SK-N-MC (cell line): ENCODE measurements at places on chromosomes 6 and 20.

DNA sequence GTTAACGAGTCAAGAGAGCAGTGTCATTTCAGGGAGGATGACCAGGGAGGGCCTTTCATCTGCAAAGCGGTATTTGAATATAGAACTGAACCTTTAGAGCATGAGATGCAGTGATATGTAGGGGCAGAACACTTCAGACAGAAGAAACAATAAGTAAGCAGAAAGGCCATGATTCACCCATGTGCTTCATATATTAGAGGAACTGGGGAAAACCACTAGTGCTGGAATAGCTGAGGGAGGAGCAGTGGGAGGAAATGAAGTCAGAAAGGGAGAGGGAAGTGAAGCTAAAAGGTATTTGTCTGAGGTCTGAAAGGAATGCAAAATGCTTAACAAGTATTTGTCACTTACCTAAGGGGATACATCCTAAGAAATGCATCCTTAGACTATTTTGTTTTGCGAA lies 391.2 kb downstream of the ADGRB3 start:
- DNase-seq = no peak

GRCh38 chr6:105982761-105983540 lies 103.2 kb upstream of the PRDM1 start:
- no peak for DNase-seq

DNA sequence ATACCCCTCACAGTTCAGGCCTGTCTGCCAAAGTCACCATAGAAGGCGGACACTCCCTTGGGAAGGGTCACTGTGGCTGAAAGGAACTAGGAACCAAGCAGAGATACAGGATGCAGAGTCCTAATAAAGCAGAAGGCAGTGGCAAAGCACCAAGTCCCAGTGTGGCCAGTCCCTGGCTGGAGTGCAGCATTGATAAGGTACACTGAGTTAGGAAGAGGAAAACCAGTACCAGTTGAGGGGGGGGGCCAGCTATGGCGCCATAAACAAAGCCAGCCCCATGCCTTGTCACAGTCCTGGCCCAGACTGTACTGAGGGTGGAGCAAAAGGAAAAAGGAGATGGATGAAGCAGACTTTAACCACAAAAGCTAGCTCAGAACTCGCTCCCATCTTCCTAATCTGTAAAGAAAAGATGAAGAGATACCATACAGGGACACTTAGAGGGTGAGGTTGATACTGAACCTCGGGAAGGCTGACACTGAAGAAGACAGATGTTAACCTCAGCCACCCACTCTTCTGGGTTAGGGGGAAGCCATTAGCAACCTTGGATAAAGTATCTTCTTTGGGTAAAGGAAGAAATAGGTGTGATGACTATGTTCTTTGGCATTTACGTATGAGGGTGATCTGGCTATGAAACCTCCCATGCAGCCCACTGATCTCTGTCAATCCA lies 7.8 kb downstream of the ABHD12 start:
- DNase-seq = no peak

GRCh38 chr6:120108061-120108795 lies 758.7 kb upstream of the MAN1A1 start:
- DNase-seq = no peak

DNA sequence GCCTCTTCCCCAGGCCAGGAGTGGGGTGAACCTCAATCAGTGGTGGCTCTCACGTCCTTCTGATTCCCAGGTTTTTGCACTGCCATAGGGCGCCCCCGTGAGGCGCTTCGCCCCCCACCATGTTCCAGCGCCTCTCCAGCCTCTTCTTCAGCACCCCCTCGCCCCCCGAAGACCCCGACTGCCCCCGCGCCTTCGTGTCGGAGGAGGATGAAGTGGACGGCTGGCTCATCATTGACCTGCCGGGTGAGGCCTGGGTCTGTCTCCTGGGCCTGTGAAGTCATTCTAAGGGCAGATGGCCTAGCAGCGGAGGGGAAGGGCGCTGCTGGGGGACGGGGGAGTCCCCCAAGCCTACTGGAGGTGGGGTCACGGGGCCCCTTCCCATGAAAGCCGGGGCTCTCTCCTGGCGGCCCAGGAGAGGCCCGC lies 4.5 kb downstream of the TP53INP2 start:
- no peak for DNase-seq

DNA sequence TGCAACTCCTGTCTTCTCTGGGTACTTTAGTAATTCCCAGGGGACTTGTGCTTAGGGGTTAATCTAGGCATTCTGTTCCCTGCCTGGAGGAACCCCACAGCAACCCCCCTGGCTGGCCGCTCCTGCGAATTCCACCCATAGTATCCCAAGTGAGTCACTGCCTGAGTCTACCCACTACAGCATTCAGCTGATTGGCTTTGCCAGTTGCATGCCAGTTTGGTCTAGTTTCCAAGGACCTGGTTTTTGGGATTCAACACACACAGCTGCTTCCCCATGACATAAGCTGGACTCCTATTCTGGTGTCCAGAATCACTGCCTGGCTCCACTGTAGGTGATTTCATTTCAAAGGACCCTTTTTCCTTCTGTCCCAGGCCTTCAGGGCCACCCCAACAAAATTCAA lies 40.3 kb downstream of the PLCG1 start:
- no peak for DNase-seq

DNA sequence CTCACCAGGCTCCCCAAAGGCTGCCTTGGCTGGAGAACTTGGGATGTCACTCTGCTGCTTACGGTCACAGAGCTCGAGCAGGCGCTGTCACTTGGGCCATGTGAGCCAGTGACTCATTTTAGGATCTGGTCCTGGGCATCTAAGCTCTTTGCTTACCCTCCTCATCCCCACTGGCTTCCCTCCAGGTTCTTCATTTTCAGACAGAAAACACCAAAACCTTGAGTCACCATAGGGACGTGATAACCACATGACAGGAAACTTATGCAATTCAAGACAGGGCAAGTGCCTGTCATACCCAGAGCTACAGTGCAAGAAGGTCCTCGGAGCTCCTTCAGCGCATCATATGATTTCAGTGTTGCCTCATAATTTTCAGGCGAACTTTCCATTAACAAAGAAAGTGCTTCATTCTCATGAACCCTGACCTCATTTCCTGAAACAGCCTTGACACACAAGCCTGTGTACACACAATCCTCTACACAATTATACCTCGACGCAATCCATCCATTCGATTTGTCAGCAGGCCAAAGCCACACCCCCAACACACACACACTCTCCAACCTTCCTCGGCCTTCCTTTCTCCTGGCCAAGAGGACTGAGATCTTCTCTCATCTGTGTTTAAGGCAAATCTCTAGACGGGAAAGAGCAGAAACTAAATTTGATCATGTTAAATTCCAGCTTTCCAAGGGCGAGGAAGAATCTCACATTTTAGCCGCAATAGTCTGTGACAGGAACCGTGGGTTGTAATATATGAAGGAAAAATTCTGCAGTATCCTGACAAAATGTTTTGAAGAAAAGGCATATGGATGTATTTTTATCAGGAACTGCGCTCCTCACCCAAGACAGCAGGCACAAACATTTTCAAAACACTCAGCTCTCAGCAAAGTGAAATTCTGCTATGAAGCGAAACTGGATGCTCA lies 25.3 kb downstream of the TBC1D7 start:
- no peak for DNase-seq

- DNase-seq = no peak
Measured at GRCh38 chr6:162005372-162005771, 722.2 kb downstream of the PRKN start.

DNA sequence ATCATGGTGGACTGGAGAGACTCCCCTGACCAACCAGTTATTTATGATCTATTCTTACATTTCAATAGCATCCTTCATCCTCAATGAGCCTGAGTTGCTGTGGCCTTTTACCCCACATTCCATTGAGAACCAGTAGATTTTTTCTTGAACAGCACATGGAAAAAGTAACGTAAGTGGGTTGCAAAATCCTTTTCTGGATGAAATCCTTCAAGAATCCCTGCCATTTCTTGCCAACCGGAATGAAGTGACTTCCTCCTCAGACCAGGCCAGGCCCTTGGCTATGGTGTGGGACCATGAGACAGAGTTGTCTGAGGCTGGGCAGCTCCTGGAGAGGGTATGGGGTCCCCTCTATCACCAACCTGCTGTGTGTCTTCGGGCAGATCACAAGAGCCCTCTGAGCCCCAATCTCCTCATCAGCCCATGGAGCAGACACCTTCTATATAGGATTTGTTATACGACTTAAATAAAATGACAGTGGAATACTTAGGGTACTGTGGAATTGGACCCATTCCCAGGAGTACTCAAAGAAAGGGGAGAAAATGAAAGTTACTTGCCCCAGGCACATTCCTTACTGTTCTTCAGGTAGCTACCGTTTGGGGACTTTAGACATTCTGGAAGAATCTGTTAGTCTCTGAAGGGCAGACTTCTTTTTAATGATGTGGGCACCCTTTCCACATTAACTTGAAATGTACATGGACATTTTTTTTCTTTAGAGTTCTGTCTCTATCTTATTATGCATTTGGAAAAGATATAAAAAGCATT lies 10.9 kb downstream of the EYA2 start:
- no peak for DNase-seq

- no peak for DNase-seq
Measured at GRCh38 chr6:63882208-63882607, 246.6 kb downstream of the PHF3 start.

DNA sequence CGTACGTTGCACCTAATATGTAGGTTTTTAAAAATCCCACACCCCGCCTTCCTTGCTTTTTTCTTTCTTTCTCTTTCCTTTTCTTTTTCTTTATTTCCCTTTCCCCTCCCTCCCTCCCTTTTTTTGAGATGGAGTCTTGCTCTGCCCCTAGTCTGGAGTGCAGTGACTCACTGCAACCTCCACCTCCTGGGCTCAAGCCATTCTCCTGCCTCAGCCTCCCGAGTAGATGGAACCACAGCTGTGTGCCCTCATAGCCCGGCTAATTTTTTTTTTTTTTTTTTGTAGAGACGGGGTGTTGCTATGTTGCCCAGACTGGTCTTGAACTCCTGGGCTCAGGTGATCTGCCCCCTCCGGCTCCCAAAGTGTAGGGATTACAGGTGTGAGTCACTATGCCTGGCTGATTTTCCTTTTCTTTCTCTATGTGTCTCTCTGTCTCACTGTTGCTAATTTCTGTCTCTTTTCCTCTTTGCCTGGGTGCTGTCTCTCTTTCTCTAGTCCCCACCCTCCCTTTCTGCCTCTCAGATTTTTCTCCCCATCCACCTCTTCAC lies 61.2 kb downstream of the SRC start:
- no peak for DNase-seq

GRCh38 chr6:21559238-21559637 lies 34.3 kb upstream of the SOX4 start:
- no peak for DNase-seq

- no peak for DNase-seq
Measured at GRCh38 chr6:148383658-148384368, 41.2 kb downstream of the SASH1 start.

DNA sequence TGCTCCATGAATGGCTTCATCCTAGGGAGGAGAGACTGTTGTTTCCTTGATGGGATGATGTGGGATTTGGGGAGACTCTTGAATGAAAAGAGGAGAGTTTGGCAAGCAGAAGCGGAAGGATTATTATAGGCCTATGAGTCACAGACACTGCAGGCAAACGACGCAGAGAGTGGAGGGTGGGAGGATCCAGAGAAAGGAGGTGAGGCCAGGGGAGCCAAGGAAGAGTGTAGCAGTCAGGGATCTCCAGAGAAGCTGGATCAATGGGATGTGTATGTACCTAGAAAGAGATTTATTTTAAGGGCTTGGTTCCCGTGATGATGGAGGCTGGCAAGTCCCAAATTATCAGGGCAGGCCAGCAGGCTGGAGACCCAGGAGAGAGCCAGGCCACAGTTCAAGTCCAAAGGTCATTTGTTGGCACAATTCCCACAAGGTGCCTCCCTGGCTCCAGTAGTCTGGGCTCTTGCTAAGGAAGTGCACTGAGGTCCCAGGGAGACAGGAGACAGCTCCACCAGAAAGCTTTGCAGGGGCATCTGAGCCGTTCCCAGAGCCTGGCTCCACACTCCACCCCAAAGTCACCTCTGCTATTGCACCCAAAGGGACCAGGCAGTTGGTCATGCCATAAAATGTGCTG lies 76.0 kb downstream of the ADTRP start:
- DNase-seq = no peak

DNA sequence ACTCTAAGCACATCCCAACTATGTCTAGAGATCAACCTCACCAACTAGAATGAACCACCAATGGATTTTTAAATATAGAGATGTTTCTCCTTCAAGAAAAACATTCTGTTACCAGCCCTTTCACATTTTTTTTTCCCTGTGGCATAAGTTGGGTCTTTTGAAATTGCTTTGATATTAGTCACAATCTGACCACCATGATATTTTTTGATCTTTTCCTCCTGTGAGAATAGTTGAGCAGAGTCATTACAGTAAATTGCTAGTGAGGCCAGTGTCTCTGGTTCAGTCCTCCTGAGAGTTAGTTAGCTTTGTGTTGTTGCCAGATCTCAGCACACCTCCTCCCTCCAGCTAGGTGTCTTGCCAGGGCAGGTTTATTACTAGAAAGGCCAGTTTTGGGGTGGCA lies 79.7 kb upstream of the MYLIP start:
- DNase-seq = no peak

DNA sequence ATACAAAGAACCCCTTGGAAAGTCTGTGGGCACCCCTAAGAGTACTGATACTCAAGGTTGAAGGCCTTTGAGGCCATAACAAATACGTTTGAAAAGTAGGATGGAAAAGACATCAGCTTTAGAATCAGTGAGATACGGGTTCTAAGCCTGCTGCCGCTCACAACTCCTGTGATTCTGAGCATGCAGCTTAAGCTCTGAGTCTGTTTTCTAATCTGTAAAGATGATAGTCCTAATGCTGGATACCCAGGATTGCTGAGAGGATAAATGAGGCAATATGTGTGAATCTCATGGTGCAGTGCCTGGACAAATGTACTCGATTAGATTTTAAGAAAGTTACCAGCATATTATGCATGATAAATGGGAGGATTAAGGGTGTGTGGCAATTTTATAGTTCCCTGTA lies 321.0 kb upstream of the HSF2 start:
- no peak for DNase-seq

DNA sequence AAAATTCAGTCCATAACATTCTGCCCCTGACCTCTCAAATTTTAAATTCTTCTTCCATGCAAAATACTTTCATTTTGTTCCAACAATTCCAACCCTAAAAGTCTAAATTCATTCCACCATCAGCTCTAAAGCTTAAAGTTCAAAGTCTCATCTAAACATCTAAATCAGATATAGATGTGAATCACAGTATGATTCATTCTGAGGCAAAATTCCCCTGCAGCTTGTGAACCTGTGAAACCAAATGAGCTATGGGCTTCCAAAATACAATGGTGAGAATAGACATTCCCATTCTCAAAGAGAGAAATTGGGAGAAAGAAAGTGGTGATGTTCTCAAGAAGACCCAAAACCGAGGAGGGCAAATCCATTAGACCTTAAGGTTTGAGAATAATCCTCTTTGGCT lies 309.8 kb downstream of the HIVEP2 start:
- DNase-seq = no peak

- DNase-seq = no peak
Measured at GRCh38 chr6:14848019-14848418, 397.9 kb upstream of the JARID2 start.

- no peak for DNase-seq
Measured at GRCh38 chr6:32627831-32628230, 9.4 kb upstream of the HLA-DQA1 start.

DNA sequence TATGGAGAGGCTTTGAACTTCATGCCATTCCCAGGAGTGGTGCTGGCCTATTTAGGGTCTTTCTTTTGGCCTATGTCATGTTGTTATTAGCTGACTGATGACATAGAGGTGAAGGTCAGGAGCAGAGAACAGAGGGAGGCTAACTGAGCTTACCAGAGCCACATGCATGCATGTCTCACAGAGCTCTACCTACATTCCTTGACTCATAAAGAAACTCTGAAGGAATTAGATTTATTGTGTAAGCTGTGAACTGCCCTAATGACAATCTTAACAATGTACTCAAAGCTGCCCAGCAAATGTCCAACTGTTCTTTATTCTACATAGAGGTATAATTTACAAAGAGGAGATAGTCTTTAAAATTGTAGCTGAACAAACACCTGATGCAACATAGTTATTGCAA lies 192.7 kb upstream of the CNR1 start:
- DNase-seq = no peak
